ENCODE measurements at places on chromosomes 7 and 10.

GRCh38 chr10:96996275-96996965 lies 164.3 kb downstream of the LCOR start:
- no peak overlapping the region for H3K27ac ChIP-seq
- no peak for DNase-seq
- H3K4me1 ChIP-seq = no peaks in the 10 kb centered on the region
- H3K4me3 ChIP-seq = no peak overlapping the region

- DNase-seq = no peak
- H3K36me3 ChIP-seq = no peaks in the 10 kb centered on the region
- H3K27me3 ChIP-seq = no peaks in the 10 kb centered on the region
- no peak overlapping the region for H3K27ac ChIP-seq
Measured at GRCh38 chr7:106915407-106915806, 50.3 kb downstream of the PIK3CG start.

- peak overlapping the region; percentile 25 for H3K4me3 ChIP-seq
- H3K27ac ChIP-seq = peak overlapping the region; percentile 94
- H3K36me3 ChIP-seq = no peaks in the 10 kb centered on the region
- DNase-seq = no peak
Measured at GRCh38 chr10:63266391-63267316, 133.5 kb downstream of the NRBF2 start.

DNA sequence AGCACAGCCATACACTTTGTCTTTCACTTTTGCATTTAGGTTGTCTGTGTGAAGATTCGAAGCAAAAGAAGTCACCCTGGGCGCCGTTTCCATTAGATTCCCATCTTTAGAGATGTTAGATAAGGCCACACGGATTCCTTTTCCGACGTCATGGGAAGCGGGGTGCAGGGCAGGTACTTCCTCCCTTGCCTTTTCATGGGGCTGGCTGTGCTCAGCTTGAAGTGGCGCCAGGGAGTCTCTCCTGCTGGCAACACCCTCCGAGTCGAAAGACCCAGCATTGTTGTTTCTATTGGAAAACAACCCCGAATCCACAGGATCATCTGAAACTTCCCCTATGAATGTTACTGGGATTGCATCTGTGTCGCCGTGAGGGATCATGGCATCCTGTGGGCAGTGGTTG lies 246.4 kb upstream of the GRB10 start:
- no peak overlapping the region for H3K27ac ChIP-seq
- H3K27me3 ChIP-seq = no peaks in the 10 kb centered on the region
- H3K4me1 ChIP-seq = peaks cover 2% of the 10 kb centered on the region
- H3K4me3 ChIP-seq = no peak overlapping the region

- no peaks in the 10 kb centered on the region for H3K4me1 ChIP-seq
- no peak for DNase-seq
- no peak overlapping the region for H3K27ac ChIP-seq
- H3K36me3 ChIP-seq = no peaks in the 10 kb centered on the region
Measured at GRCh38 chr10:99266383-99266782, 30.7 kb upstream of the HPSE2 start.

GRCh38 chr7:30113144-30113543 lies 21.6 kb upstream of the MTURN start:
- no peak overlapping the region for H3K27ac ChIP-seq
- no peak overlapping the region for H3K4me3 ChIP-seq
- no peaks in the 10 kb centered on the region for H3K27me3 ChIP-seq
- no peaks in the 10 kb centered on the region for H3K36me3 ChIP-seq

DNA sequence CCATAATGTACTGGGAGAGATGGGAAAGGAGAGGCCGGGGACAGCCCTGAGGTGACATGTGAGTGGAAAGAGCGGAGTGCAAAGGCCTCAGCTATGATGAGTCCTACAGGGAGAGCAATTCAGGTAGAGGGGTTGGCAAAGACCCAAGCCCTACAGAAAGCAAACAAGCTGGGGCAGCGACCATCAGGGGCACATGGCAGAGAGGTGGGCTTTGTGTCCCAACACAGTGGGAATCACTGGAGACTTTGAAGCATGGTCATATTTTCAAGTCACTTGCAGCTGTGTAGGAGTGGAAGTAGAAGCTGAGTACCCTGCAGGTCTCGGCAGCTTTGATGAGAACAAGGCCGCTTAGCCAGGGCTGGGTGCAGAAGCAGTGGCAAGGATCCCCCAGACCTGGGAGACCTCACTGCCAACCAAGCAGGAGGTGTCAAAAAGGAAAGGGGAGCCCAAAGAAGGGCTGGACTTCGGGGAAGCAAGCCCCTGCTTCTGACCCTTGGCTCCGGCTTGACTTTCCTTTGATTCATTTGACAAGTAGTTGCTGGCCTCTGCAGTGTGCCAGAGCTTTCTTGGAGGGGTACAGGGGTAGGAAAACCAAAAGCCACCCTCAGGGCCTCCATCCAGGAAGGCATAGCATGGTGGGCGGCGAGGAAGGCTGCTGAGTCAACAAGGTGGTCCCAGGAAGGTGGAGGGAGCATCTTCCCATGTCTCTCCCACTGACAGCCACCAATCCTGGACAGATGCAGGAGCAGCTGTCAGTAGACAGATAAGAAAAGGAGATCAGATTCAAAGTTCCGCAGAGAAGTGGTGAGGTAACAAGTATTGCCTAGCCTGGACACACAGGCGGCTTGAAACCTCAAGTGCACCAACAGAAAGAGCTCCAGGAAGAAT lies 1.9 kb upstream of the PGAM2 start:
- no peak overlapping the region for H3K4me3 ChIP-seq
- DNase-seq = peak; percentile 6
- no peaks in the 10 kb centered on the region for H3K27me3 ChIP-seq
- H3K27ac ChIP-seq = no peak overlapping the region
- H3K4me1 ChIP-seq = peaks cover 26% of the 10 kb centered on the region
